AG10803 (cell line): ENCODE measurements at places on chromosomes 1 and 21.

GRCh38 chr21:46622226-46622625, 13.2 kb upstream of the PRMT2 start:
- no peak for DNase-seq

- DNase-seq = no peak
Measured at GRCh38 chr1:227937031-227937837, 10.5 kb downstream of the WNT9A start.

DNA sequence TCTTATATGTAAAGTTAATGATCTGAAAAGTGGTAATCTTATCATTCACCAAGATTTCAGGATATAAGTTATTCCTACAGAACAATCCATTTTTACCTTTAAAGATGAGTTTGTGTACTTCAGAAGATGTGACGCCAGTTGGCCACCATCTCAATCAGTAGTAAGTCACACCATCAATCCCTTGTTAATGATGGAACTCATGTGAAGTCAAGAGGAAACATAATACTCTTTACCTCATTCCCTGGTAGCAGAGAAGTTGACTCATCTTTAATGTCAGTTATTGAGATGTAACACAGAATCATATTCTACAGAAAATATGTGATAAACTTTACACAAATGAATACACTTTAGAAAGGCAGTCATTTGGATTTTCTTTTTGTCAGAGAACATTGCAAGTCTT, 38.2 kb downstream of the MRPL39 start:
- DNase-seq = no peak

DNA sequence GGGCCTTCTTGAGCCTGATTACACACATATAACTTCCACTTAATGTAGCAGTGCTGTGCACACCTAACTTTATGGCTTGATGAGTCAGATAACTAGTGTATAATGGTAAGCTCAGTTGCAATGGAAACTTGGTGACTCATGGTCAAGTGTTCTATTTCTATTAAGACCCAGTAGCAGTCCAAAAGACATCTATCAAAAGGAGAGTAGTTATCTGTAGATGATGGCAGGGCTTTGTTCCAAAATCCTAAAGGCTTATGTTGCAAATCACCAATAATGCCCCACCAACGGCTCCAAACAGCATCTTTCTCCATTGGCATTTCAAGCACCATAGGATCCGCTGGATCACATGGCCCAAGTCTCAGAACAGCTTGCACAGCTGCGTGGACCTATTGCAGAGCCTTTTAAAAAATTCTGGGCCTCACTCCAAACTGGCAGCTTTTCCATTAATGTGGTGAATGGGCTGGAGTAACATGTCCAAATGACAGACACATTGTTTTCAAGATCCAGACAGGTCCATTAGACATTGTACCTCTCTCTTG, 566.8 kb upstream of the USP24 start:
- peak; percentile 71 for DNase-seq

DNA sequence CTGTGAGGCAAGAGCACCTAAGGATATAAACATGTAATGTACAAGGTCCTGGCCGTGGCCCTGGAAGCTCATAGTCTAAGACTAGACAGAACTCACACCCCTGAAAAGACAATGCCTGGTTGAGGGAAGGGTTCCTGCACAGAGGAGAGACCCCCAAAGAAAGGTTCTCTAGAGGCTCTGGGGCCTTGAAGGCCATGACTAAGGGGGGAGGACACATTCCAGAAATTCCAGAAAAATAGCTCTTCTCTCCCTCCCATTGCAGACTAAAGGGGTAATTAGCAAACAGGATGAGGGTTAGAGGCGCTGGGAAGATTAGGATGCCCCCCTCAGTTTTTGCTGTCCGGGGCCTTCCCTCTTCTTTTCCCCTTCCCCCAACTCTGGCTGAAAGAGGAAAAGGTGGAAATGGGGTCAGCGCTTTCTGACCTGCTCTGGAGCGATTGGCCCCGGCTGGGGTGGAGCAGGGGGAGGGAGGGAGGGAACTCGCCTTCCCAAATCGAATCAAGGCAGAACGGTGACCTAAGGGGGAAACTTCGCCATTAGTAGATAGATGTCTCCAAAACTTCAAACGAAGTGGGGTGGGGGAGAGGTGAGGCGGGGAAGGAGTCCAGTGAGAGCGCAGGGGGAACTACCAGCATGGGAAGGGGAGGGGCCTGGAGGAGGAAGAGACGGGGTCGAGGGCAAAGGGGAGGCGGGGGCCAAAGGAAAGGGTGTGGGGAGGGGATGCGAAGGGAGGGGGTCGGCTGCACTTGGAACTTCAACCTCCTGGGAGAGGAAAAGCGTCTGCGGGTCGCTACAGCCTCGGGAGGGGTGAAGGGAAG, 11.8 kb downstream of the PAX7 start:
- no peak for DNase-seq

- DNase-seq = no peak
Measured at GRCh38 chr1:68808351-68808750, 311.5 kb upstream of the DEPDC1 start.

GRCh38 chr1:160330119-160330518, 12.9 kb downstream of the COPA start:
- no peak for DNase-seq

DNA sequence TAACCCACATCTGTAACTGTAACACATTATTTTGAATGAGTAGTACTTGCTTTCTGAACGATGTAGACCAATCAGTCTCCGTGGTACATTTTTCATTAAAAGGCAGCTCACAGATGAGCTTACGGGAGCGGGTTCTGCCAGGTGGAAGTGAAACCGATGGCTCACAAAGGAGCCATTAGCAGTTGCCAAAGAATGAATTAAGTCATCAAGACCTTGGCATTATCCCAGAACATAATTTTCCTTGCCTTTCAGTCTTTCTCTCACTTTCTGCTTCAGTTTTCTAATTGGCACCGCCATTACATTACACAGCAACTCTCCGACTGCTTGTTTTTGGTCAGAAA, 33.5 kb upstream of the UTS2 start:
- DNase-seq = peak; percentile 40

DNA sequence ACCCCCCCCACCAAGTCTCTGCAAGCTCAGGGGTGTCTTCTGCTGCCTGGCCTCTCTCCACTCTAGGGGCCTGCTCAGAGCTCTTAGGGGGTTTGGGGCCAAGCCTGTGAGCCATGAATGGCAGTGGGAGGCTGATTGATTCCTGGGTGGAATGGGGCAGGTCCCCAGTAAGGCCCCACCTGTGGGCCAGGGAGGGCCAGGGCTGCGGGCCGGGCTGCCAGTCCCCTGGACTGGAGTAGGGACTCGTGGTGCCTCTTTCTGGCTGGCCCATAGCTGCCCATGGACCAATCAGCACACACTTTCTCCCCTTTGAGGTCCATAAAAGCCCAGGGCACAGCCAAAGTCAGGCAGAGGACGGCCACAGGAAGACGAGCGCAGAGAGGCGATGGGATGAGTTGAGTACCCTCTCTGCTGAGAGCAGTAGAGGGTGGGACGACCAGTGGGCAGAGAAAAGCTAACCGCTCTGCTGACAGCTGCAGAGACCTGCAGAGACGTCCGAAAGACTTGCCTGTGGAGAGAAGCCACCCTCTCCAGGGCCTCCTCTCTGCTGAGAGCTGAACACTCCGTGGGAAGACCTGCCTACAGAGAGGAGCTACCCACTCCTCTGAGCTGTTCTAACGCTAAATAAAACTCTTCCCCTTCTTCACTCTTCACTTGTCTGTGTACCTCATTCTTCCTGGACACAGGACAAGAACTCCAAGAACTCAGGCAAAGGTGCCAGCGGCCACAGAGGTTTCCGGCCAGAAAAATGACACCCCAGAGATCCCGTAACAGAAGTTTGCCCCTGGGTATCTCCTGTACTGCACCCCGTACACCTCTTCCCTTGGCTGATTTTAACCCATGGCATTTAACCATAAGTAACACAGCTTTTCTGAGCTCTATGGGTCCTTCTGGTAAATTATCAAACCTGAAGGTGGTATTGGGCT, 38.2 kb upstream of the TARDBP start:
- peak; percentile 42 for DNase-seq

- DNase-seq = peak; percentile 76
Measured at GRCh38 chr21:41121785-41122415, 46.1 kb upstream of the BACE2 start.

- DNase-seq = no peak
Measured at GRCh38 chr1:208234721-208235120, 9.5 kb downstream of the PLXNA2 start.

- DNase-seq = peak; percentile 98
Measured at GRCh38 chr1:164725401-164725800, 166.4 kb downstream of the PBX1 start.

GRCh38 chr1:2894381-2895041, 93.0 kb upstream of the TTC34 start:
- DNase-seq = no peak

DNA sequence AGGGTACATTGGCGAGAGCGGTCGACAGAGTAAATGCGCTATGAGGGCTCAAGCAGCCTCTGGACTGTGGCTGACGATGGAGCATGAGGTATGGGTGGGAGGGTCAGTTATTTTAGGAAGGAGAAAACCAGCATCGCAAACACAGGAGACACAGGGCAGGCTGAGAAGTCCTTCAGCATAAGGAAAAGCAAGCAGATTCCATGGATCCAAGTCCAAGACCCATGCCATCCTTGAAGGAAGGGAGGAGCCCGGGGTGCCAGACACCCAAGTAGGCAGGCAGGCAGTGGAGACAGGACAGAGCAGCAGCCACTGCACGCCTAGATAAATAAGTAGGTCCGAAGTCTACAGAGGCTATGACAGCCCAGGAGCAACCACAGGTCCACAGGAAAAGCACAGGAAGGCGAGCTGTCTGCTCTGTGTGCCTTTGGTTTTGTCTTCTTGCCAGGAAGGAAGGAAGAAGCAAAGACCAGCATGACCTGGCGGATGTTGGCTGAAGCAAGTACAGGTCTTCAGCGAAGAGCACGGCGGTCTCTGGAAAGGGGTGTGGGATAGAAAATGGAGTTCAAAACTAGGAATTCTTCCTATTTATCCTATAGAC, 76.4 kb upstream of the SLC45A1 start:
- no peak for DNase-seq

GRCh38 chr1:242629396-242629795, 104.9 kb upstream of the PLD5 start:
- no peak for DNase-seq

DNA sequence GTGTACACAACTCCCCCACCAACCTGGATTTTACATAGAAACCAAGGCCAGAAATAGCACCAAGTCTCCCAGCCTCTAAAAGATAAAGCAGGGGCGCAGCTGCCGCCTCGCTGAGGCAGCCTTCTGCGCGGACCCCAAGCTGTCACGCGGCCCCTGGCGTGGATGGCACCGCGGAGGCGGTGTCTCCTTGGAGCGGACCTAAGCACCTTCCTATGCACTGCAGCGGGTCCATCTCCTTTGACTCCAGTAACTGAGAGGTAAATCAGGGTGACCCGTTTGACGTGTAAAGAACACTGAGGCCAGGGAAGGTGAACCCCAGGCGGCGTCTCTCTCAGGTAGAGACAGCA, 17.0 kb downstream of the ZNF697 start:
- no peak for DNase-seq

DNA sequence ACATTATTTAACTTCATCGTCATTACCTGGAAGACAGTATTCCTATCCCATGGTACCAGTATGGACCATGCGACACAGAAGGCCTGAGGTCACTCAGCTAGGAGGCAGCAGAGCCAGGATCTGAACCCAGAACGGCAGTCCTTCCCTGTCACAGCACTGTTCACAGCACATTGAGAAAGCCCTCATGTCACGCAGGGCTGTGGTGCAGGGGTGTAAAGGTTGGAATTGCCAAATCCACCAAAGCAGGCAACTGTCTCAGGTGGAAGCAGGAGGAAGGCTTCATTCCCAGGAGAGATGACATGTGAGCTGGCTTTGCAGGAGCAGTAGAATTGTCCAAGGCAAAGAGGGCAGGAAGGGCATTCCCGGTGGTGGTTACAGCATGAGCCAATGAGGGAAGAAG, 9.9 kb upstream of the TTC22 start:
- no peak for DNase-seq

DNA sequence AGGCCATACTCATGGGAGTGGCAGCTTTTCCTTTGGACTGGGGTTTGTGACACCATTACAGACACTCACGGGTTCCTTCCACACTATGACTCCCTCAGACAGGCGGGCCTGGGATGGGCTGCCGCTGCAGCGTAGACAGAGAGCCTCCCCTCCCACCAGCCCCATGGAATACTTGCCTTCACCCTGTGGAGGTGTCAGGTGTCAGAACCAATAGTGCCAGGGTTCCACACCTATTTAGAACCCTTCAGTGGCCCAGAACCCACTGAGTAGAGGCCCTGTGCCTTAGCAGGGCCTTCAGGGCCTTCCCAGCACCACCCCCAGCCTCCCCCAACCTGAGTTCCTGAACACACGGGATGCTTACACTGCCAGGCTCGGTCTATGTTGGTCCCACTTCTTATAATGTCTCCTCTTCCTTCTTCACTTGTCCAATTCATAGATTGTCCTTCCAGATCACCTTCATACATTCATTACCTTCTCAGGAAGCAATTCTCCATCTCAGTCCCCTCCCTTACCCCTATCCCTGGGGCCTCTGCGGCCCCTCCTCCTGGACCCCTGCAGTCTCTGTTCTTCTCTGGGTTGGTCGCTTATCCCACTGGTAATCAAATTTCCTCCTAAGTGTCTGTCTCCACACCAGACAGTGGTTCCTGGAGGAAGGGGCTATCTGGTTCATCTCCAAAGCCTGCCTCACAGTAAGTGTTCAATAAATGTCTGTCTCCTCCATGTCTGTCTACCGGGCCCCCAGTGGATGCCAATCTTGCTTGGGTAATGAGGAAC, 1.4 kb upstream of the RHBG start:
- DNase-seq = no peak

DNA sequence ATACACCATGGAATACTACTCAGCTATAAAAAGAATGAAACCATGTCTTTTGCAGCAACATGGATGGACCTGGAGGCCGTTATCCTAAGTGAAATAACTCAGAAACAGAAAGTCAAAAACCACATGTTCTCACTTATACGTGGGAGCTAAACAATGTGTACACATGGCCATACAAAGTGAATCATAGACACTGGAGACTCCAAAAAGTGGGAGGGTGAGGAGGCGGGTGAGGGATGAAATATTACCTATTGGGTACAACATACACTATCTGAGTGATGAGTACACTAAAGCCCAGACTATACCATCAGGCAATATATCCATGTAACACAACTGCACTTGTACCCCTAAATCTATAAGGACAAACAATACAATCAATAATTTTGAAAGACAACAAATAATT, 39.5 kb upstream of the FAM20B start:
- DNase-seq = no peak

GRCh38 chr1:22387919-22388580, 63.6 kb upstream of the ZBTB40 start:
- peak; percentile 85 for DNase-seq

DNA sequence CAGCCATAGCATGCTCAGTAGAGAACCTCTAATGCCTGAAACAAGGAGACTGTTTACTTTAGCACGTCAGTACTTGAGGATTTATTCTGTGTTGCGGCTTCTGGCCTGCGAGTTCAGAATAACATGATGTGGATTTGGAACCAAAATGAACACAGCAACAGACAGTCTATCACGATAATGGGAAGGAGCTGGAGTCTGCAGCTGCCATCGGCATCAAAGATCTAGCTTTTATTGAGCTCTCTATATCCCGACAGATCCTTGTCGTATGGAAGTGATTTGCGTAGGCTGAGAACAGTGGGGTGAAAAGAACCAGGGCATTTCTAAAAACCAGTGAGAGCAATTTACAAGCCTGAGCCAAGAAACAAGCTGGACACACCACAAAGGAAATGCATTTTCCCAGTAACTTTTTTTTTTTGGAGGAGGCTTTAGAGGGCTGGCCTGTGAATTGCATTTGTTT, 294.2 kb downstream of the KIF26B start:
- peak; percentile 46 for DNase-seq

GRCh38 chr1:24186993-24187790, at the start of gene IFNLR1:
IFNLR1 (minus strand) TSS chr1:24187289; CDS start chr1:24187248, 41 bp downstream.
- DNase-seq = peak; percentile 11
